ENCODE measurements at places on chromosomes 5 and 9. TPM values are rescaled to one million over a fixed set of nuclear protein-coding genes. Genes with fewer than 3 reads are reported as not detected.

SLC46A2 gene
- polyA plus RNA-seq: 0.17 TPM

ANKRD33B gene
- 2.1 TPM for polyA plus RNA-seq

ADGRD2 gene
- 0.37 TPM for polyA plus RNA-seq

CMYA5 gene
- 27.6 TPM for polyA plus RNA-seq

TBC1D9B gene
- 111 TPM for polyA plus RNA-seq

FBXL7 gene
- 21.3 TPM for polyA plus RNA-seq

ENTREP1 gene
- polyA plus RNA-seq: 3.1 TPM

BNC2 gene
- 8.1 TPM for polyA plus RNA-seq

NR5A1 gene
- polyA plus RNA-seq: 0.34 TPM

PHYHD1 gene
- 69.0 TPM for polyA plus RNA-seq

ZNF883 gene
- polyA plus RNA-seq: 7.1 TPM

CDH9 gene
- 7.2 TPM for polyA plus RNA-seq

SPINK7 gene
- polyA plus RNA-seq: 0.13 TPM

MEIKIN gene
- polyA plus RNA-seq: not detected

ECM2 gene
- polyA plus RNA-seq: 14.1 TPM

TPRN gene
- polyA plus RNA-seq: 22.0 TPM

CDC20B gene
- 0.64 TPM for polyA plus RNA-seq

TEX48 gene
- polyA plus RNA-seq: not detected

FAM169A gene
- polyA plus RNA-seq: 18.0 TPM

SLC6A19 gene
- 77.3 TPM for polyA plus RNA-seq

NEUROG1 gene
- polyA plus RNA-seq: not detected

PDCD1LG2 gene
- polyA plus RNA-seq: 0.07 TPM

UBTD2 gene
- 68.7 TPM for polyA plus RNA-seq

GGTA1 gene
- polyA plus RNA-seq: 5.7 TPM

IFNA7 gene
- polyA plus RNA-seq: not detected

MRRF gene
- polyA plus RNA-seq: 46.6 TPM

All from renal pelvis (tissue), 12 donors.